CD4-positive, alpha-beta T cell (primary cell): ENCODE measurements at places on chromosomes 2 and 18. TPM values are rescaled to one million over a fixed set of nuclear protein-coding genes. Genes with fewer than 3 reads are reported as not detected.

- DNase-seq, result no peak
Observed at GRCh38 chr2:111983478-111984212, 71.4 kb upstream of the TMEM87B start.

KIF5C gene
- total RNA-seq, result 7.3 TPM

GRCh38 chr2:2657121-2657962, 326.3 kb upstream of the MYT1L start:
- no peak for DNase-seq

DNA sequence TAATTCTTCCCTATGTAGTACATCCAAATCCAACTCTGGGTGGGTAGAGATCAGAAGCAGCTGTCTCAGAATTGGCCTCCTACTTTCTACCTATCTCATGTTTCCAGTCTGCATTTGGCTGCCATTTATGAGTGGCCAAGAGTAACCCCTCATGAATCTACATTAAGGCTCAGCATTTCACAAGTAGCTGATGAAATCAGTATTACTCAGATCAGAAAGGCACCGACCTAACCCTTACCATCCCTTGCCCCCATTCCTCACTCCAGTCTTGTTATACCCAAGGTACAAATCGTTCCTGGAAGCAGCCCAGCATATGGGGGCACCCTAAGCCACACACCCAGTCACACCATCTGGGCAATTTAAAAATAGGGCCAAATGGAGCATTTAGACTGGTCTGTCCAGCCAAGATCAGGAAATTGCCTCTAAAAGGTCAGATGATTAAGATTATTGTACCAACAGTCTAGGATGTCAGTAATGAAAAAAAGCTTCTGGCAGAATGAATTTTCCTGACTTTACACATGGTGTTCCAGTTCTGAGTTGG, 37.1 kb downstream of the CD28 start:
- no peak for DNase-seq

GRCh38 chr2:9370746-9371145, 52.6 kb downstream of the ITGB1BP1 start:
- DNase-seq, result no peak

GRCh38 chr2:8540552-8541055, 141.3 kb upstream of the ID2 start:
- no peak for DNase-seq

TMEM163 gene
- 0.47 TPM for total RNA-seq

DNA sequence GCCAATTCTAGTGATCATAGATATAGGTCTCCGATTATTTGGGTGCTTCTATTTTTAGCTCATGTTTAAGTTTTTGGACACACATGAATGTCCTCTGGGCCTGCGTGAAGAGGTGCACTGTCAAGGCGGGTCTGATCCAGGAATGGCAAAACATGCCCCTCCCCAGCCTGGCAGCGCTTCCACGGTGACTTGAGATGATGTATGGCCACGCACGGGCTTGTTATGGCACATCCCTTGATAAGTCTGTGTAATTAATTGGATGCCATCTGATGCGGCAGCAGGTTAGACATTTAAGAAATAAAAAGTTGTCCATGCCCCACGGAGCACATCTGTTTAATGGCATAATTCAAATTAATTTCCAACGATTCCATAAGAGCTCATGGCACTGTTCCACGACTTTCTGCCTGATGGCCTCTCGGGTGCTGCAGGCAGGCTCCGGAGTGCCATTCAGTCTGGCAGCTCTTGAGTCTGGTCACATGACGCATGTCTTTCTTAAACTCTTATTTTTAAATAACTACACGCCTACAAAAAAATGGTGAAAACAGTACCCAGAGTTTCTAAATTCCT, 151.4 kb downstream of the ACKR3 start:
- no peak for DNase-seq

- no peak for DNase-seq
Observed at GRCh38 chr2:240069829-240070228, 16.5 kb upstream of the OR6B3 start.

DNA sequence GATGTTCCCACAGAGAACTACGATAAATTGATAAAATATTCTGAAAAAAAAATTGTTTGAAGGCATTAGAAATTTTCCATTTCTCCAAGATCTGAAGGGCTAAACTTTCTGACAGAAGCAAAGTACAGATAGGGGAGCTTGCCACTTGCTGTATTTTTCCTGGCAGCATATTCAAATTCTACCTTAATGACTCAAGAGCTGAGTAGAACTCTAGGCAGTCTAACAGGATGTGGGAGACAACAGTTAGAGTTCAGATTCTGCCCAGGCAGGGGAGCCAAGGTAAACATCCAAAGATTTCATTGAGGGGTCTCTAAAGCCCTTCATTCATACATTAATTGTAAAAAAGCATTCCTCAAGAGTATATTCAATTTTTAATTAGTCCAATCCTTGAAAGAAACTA, 46.0 kb upstream of the RIT2 start:
- no peak for DNase-seq

DNA sequence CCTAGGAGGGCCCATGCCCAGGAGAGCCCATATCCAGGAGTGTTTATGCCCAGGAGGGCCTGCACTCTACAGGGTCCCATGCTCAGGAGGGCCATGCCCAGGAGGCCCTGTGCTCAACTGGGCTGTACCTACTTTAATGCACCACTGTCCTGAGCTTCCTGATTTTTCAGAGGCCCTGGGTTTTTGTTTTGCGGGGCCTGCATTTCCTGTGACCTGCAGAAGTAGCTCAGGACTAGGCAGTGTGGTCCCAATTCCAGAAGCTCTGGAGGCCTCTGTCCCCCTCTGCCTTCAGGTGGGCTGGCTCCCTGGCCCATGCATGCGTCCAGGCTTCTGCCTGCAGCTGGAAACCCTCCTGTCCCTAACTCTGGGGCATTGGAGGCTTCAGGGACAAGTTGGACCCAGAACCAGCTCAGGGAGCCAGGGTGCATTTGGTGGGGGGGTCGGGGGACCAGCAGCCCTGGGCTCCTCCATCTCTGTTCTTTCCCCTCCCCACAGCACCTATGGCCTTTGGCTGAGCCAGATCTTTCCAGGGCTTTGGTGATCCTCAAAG, 10.8 kb downstream of the GPR35 start:
- DNase-seq, result no peak

DNA sequence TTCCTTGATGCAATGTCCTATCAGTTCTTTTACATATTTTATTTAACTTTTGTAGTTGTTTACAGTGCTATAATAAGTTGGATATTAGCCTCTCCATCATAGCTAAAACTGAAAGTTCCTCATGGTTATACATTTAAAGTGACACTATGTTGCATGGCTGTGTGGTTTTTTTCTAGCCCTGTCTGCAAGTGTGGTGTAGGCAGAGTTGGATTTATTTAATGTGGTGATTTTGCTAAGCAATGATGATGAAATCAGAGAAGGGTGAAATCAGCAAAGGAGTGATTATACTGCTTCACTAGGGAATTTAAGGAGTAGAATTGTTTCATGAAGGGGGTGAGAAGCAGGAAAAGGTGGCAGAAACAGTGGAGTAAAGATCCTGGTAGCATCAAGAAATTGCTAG, 18.3 kb upstream of the ENOSF1 start:
- no peak for DNase-seq

DNA sequence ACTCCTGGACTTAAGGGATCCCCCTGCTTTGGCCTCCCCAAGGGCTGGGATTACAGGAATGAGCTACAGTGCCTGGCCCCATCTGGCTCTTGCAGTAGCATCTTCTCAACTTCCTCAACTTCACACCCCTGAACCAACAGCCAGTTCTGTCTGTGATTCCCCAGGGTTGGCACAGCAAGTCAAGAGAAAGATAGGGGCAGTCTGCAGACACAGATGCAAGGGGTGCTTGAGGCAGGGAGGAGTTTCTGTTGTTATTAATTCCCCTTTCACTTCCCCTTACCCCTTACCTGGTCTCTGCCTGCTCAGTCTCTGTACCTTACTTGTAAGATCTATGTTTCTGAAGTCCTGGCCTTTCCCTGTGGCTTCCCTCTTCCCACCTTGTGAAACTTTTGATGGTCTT, 54.1 kb upstream of the MEX3C start:
- DNase-seq, result no peak

DNA sequence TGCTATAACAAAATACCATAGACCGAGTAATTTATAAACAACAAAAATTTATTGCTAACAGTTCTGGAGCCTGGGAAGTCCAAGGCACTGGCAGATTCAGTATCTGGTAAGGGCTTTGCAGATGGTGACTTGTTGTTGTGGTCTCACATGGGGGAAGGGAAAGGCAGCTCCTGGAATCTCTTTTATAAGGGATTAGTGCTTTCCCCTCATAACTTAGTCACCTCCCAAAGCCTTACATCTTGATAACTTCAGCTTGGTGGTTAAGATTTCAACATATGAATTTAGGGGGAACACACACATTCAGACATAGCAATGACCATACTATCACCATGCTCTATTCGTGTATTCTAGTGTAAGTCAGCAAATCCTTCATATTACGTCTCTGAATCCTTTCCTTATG, 447.6 kb upstream of the TCF4 start:
- no peak for DNase-seq

- DNase-seq, result no peak
Observed at GRCh38 chr2:45691171-45691999, 39.9 kb downstream of the PRKCE start.

MEIS1 gene
- total RNA-seq, result not detected

- no peak for DNase-seq
Observed at GRCh38 chr2:46493241-46493970, 14.0 kb downstream of the TMEM247 start.

DNA sequence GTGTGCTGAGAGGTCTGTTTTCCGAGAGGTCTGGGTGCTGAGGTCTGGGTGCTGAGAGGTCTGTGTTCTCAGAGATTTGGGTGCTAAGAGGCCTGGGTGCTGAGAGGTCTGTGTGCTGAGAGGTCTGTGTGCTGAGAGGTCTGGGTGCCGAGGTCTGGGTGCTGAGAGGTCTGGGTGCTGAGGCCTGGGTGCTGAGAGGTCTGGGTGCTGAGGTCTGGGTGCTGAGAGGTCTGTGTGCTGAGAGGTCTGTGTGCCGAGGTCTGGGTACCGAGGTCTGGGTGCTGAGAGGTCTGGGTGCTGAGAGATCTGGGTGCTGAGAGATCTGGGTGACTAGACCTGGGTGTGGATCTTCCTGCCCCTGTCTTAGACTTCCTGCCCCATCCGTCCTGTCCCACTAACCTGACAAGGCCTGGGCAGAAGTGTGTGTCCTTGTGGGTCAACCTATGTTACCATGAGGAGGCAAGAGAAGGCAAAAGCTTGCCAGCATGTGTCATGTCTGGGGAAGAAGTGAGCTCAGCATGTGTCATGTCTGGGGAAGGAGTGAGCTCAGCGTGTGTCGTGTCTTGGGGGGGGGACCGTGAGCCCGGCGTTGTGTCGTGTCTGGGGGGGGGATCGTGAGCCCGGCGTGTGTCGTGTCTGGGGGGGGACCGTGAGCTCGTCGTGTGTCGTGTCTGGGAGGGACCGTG, 69.3 kb downstream of the KCNG2 start:
- no peak for DNase-seq

DNA sequence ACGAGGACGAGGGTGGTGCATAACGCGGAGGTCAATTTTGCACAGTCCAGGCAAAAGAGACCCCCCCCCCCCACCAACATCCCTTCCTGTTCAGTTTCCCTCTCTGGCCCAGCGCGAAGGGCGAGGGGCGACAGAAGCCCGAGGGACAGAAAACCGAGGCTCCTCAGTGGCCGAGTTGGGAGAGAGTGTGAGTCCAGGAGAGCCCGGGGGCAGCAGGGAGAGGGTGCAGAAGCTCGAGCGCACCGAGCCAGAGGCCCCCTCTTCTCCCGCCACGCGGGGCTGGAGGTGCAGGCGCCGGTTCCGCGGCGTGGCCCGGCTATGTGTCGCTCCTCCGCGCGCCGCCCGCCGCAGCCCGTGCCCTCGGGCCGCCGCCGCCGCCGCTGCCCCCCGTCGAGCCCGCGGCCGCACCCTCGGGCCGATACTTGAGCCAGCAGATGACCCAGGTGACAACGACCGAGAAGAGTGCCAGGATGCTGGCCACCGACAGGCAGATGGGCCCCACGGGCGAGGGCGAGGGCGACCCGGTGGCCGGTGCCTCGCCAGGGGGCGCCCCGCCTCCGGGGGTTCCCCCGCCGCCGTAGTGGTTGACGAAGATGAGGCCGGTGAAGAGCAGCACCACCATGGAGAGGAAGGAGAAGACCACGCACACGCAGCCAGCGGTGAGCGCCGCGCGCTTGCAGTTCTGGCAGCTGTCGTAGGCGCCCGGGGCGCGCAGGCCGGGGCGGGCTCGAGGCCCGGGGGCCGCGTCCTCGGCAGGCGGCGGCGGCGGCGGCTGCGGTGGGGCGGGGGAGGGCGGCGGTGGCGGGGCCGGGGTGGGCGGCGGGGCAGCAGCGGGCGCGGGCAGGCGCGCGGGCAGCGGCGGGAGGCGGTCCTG, 20.2 kb upstream of the PAX3 start:
- DNase-seq, result no peak

GRCh38 chr2:122486086-122486485, 730.6 kb downstream of the TSN start:
- no peak for DNase-seq

DNA sequence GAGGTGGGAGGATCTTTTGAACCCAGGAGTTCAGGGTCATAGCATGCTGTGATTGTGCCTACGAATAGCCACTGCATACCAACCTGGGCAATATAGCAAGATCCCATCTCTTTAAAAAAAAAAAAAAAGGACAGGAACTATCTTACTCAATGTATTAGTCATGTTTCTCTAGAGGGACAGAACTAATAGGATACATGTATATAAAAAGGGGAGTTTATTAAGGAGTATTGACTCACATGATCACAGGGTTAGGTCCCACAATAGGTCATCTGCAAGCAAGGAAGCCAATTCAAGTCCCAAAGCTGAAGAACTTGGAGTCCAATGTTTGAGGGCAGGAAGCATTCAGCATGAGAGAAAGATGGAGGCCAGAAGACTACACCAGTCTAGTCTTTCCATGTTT, 18.8 kb upstream of the CASP10 start:
- DNase-seq, result no peak

ONECUT2 gene
- total RNA-seq, result not detected

RND3 gene
- total RNA-seq, result not detected

GRCh38 chr2:99618579-99619097, 128.8 kb upstream of the REV1 start:
- no peak for DNase-seq

DNA sequence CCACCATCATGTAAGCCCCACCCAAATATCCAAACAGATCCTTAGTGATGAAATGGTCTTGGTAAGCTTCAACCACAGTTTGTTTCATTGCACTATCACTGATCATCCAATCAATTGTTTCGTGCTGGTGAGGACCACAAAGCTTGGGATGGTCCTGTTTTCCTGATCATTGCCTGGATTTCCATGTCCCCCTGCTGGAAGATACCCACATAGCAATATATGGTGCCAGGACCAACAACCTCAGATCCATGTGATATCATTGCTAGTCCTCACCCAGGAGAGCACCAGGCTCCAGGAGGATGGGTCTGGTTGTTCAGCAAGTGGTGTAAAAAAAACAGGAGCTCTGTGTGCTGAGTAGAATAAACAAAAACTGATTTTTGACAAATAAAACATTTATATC, 206.5 kb upstream of the SH3BP4 start:
- DNase-seq, result no peak
